ENCODE measurements at places on chromosomes 12 and 14. TPM values are rescaled to one million over a fixed set of nuclear protein-coding genes. Genes with fewer than 3 reads are reported as not detected.

GRCh38 chr14:102262929-102263462, 42.0 kb downstream of the MOK start:
- no peaks in the 10 kb centered on the region for H3K36me3 ChIP-seq
- H3K4me1 ChIP-seq = peaks cover 39% of the 10 kb centered on the region
- no peak for DNase-seq
- H3K27ac ChIP-seq = peak overlapping the region; percentile 83
- H3K4me3 ChIP-seq = no peak overlapping the region

DNA sequence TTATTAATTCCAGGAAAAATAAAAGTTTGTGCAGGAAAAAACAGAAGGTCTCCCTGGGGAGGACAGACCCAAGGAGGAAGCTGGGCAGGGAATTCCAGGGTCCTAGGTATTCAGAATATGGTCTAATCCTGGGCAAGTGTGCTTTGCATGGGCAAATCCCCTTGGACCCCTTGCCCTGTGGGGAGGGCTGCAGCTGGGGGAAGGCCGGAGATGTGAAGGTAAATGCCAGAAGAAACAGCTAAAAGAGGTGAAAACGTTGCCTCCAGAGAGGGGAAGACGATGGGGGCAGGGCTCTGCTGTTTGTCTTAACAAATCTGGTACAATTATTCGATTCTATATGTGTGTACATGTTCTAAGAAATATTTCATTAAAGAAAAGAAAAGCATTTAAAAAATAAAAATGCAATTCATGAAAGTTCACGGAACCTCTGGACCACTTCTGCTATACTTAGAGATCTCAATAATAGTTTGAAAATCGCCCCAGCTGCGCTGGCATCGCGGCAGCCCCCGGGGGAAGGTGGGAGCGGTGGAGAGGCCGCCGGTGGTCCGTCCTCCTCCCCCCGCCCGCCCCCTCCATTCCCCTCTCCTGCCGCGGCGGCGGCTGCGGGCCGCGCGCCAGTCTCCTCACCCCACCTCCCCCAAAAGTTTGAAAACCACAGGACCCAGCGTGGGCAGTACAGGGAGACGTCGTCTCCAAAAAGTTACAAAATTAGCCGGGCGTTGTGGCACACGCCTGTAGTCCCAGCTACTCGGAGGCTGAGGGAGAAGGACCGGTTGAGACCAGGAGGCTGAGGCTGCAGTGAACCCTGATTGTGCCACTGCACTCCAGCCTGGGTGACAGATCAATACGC, 1.5 kb upstream of the PRPF40B start:
- DNase-seq = no peak
- peak overlapping the region; percentile 83 for H3K27ac ChIP-seq
- H3K4me1 ChIP-seq = peaks cover 27% of the 10 kb centered on the region
- H3K4me3 ChIP-seq = peak overlapping the region; percentile 49
- H3K36me3 ChIP-seq = no peaks in the 10 kb centered on the region

DNA sequence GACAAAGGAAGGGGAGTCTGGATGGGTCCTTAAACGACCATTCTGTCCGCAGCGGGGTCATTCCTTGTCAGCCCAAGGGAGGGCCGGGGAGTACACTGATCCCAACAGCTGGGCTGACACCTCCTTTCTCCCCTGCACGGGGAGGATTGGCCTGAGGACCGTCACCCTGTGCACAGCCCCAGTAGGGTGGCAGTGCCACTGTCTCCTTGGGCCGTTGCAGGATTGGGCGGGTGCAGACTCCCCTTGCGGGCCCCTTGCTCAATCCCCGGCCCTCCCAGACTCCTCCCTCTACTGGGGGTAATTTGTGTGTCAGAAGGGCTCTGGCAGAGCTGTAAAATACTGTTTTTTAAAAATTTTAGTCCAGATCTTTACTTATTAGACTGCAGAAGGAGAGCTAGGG, 12.6 kb upstream of the AMN start:
- H3K27me3 ChIP-seq = no peaks in the 10 kb centered on the region
- no peaks in the 10 kb centered on the region for H3K4me1 ChIP-seq
- no peak overlapping the region for H3K27ac ChIP-seq
- no peak for DNase-seq

GRCh38 chr12:95615749-95616148, 64.5 kb upstream of the USP44 start:
- no peaks in the 10 kb centered on the region for H3K36me3 ChIP-seq
- H3K27me3 ChIP-seq = no peaks in the 10 kb centered on the region
- H3K27ac ChIP-seq = peak overlapping the region; percentile 65
- no peak for DNase-seq

DNA sequence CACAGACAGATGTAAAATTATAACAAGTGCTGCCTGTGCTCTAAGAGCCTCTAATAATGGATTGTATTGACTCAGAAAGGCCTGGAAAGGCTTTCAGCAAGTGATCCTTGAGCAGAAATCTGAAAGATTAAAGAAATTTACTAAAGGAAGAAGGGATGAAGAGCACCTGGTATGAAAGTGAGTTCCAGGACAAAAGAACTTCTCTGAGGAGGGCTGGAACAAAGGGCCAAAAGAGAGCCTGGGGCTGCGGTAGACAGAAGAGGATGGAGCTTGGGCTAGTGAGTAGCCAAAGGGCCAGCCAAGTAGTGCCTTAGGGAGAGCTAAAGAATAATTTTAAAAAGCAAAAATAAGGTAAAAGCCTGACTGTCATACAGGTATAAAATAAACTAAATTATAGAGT, 44.0 kb downstream of the BCAT1 start:
- H3K27me3 ChIP-seq = peaks cover 8% of the 10 kb centered on the region
- H3K4me1 ChIP-seq = peaks cover 15% of the 10 kb centered on the region
- no peak for DNase-seq

GRCh38 chr12:124345795-124346194, 50.9 kb downstream of the RFLNA start:
- no peaks in the 10 kb centered on the region for H3K27me3 ChIP-seq
- H3K27ac ChIP-seq = no peak overlapping the region
- no peaks in the 10 kb centered on the region for H3K4me1 ChIP-seq
- H3K4me3 ChIP-seq = no peak overlapping the region

DNA sequence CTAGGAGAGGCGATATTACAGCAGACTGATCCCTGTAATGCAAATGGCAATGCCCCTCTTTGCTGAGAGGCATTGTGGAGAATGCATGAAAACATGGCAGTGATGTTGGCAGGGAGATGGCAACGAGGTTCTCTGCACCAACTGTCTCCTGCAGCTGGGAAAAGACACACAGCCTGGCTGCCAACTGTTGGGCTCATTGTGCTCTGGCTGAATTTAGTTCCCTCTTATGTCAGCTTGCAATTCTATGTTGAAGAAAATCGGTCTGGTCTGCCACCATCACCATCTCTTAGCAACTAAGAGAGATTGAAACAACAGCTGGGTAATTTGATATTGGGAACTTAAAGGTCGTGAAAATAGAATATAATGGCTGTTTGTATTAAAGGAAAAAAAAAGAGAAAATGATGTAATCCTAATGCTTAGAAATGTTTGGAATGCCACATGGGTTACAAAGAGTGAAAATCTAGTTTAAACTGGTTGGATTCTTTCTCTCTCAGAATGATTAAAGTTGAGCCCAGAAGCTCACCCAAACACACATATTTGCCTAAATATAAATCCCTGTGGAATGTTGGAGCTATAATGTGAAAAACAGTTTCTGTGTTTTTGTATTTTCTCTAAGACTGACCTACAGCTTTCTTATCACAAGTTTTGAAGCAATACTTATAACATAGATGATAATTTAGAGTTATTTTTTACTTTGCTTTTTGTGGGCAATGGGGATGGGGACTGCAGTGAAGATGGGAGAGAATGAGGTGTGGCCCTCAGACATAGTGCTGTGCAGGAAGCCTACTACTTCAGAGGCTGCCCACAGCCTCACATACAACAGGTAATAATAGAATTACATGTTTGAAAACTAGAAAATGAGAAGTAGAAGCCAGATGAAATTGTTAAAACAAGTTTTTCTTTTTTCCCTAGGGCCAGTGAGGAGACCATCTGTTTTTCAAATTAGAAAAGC, 143.7 kb downstream of the AKAP6 start:
- no peaks in the 10 kb centered on the region for H3K36me3 ChIP-seq
- peak; percentile 24 for DNase-seq
- no peak overlapping the region for H3K4me3 ChIP-seq
- no peaks in the 10 kb centered on the region for H3K27me3 ChIP-seq
- H3K27ac ChIP-seq = peak overlapping the region; percentile 77
- H3K4me1 ChIP-seq = peaks cover 31% of the 10 kb centered on the region

DNA sequence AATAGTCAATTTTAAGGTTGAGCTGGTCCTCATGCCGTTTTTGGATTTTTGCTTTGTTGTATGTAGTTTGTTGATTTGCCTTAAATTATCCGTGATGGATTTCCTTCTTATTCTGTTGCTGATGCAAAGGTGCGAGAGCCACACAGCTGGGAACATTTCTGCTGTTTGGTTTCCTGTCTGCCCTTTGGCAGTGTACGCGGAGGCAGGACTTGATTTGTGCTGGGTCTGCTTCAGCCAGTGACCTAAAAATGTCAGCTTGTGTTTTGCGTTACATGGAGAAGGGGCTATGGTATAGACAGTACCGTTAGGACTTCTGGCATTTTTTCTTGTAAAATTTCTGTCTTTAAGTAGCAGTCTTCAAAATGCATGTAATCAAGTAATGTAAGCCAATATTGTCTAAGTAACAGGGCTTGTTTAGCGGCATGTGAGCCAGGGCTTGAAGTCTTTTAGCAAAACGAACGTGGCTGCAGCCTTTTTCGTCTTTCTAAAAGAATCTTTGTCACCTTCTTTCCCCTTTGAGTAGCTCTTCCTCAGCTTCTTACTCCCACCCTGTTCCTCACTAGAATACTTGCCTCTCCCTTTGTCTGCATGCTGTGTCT, 18.2 kb upstream of the RD3L start:
- H3K27ac ChIP-seq = no peak overlapping the region
- no peak for DNase-seq
- H3K4me1 ChIP-seq = no peaks in the 10 kb centered on the region
- H3K36me3 ChIP-seq = no peaks in the 10 kb centered on the region
- H3K4me3 ChIP-seq = no peak overlapping the region

- no peak for DNase-seq
- no peaks in the 10 kb centered on the region for H3K36me3 ChIP-seq
- no peak overlapping the region for H3K4me3 ChIP-seq
- no peak overlapping the region for H3K27ac ChIP-seq
- no peaks in the 10 kb centered on the region for H3K4me1 ChIP-seq
- no peaks in the 10 kb centered on the region for H3K27me3 ChIP-seq
Observed at GRCh38 chr14:58560208-58560607, 77.6 kb upstream of the DACT1 start.

DNA sequence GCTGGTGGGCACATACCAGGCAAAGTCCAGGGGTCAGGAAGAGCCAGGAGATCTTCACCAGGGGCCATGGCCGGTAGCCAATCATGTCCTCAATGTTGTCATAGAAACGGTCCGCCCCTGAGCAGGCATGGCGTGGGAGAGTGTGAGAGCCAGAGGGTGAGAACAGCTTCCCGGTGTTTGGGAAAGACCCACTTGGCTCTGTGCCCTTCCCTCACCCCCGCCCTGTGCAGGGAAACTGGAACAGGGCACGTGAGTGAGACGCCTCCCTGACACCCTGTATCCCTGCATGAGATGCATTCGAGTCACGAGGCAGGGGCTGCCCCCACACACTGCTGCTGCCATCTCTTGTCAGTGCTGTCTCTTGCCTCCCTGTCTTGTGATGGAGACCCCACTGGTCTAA, 20.7 kb downstream of the SLC6A12 start:
- H3K27me3 ChIP-seq = no peaks in the 10 kb centered on the region
- H3K4me3 ChIP-seq = no peak overlapping the region
- H3K4me1 ChIP-seq = peaks cover 3% of the 10 kb centered on the region
- no peaks in the 10 kb centered on the region for H3K36me3 ChIP-seq

DNA sequence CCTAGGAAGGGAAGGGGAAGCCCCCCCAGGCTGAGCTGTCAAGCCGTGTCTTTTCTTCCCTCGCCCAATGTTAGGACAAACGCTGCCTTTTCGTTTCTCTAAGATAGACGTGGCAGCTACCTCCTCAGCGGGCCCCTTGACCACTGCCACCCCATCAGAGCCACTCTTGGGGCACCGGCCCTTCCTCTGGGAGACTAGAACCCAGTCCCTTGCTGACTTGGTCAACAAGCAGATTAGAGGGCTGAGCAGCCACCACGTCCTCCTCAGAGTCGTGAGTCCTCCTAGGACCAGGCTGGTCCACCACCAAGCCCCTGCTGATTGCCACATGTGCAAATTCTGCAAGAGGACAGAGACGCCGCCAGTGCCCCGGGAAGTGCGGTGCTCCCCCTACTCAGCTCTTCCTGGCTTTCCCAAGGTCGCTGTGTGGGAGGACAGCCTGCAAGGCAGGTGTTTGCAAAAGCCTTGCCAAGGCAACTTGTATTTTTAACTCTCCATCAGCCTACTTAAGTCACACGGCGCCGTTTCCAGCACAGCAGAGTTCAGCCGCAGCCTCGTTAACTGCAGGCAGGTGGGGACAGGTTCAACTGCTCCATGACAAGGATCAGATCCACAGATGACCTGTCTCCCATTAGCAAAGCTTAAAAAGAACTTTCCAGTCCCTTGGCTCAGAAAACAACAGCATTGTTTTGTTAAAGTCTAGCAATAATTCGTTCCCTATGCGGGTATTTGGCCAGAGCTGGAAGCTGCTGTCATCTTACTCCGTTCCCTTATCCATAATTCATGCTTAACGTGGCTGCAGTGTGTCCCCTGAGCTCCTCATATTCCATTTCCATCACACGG, 65.6 kb downstream of the TESC start:
- no peak for DNase-seq
- no peaks in the 10 kb centered on the region for H3K27me3 ChIP-seq
- peaks cover 15% of the 10 kb centered on the region for H3K4me1 ChIP-seq
- H3K27ac ChIP-seq = peak overlapping the region; percentile 41
- H3K36me3 ChIP-seq = peaks cover 21% of the 10 kb centered on the region
- no peak overlapping the region for H3K4me3 ChIP-seq

DNA sequence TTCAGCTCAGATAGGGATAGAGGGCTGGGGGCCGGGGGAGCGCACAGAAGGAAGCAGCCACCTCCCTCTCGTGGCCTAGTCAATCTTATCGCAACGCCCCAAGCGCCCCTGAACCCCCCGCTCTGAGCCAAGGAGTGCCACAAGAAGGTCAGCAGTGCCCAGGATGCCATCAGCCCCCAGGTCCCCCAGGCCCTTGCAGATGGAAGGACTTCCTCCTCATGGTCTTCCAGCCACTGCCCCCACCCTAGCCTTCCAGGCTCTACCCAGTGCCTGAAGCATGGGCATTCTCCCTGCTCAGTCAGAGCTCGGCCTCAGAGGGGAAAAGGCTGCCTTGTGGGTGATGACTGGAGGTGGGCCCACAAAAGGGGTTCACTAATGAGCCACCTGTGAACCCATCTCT, 68.2 kb downstream of the BCL11B start:
- no peaks in the 10 kb centered on the region for H3K4me1 ChIP-seq
- no peak for DNase-seq
- H3K36me3 ChIP-seq = no peaks in the 10 kb centered on the region
- no peak overlapping the region for H3K4me3 ChIP-seq
- H3K27ac ChIP-seq = no peak overlapping the region
- H3K27me3 ChIP-seq = peaks cover 7% of the 10 kb centered on the region

TMEM63C gene
- total RNA-seq = 0.09 TPM

TAS2R13 gene
- total RNA-seq = 0.28 TPM

DNAI7 gene
- total RNA-seq = 0.77 TPM

SPIC gene
- total RNA-seq = not detected

RIPK3 gene
- total RNA-seq = 1.7 TPM

PMCH gene
- total RNA-seq = not detected

All from heart right ventricle (tissue), 16 donors.